ENCODE measurements at places on chromosomes 2 and 18. TPM values are rescaled to one million over a fixed set of nuclear protein-coding genes. Genes with fewer than 3 reads are reported as not detected.

DNA sequence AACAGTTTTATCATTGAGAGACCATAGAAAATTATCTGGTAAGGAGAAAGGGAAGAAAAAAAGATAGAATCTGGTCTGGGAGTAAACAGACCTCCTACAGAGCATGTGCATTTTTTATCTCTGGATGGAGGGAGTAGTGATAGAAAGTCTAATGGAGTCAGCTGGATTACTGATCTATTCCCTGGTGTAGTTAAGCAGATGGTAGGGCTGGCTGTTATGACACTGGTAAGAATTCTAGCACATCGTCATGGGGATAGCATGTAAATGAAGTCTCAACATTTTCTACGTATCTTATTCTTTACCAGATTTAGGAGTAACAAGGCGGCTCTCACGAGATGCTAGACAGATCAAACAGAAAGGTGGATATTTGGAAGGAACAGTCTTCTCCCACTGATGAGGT lies 407.4 kb downstream of the NRXN1 start:
- no peaks in the 10 kb centered on the region for H3K27me3 ChIP-seq
- H3K36me3 ChIP-seq = no peaks in the 10 kb centered on the region
- no peak for DNase-seq
- no peak overlapping the region for H3K4me3 ChIP-seq
- no peak overlapping the region for H3K27ac ChIP-seq
- H3K4me1 ChIP-seq = no peaks in the 10 kb centered on the region

GRCh38 chr2:16717477-16717876 lies 51.8 kb upstream of the CYRIA start:
- H3K4me3 ChIP-seq = no peak overlapping the region
- no peaks in the 10 kb centered on the region for H3K36me3 ChIP-seq
- H3K27ac ChIP-seq = no peak overlapping the region
- H3K27me3 ChIP-seq = no peaks in the 10 kb centered on the region
- DNase-seq = no peak
- peaks cover 2% of the 10 kb centered on the region for H3K4me1 ChIP-seq

- H3K27me3 ChIP-seq = no peaks in the 10 kb centered on the region
- H3K36me3 ChIP-seq = no peaks in the 10 kb centered on the region
- no peak overlapping the region for H3K27ac ChIP-seq
- DNase-seq = no peak
Observed at GRCh38 chr18:56521263-56521662, 117.1 kb downstream of the TXNL1 start.

- H3K27me3 ChIP-seq = no peaks in the 10 kb centered on the region
- no peak for DNase-seq
- no peaks in the 10 kb centered on the region for H3K4me1 ChIP-seq
- no peak overlapping the region for H3K27ac ChIP-seq
- H3K36me3 ChIP-seq = no peaks in the 10 kb centered on the region
Observed at GRCh38 chr2:235981631-235982030, 186.6 kb downstream of the GBX2 start.

DNA sequence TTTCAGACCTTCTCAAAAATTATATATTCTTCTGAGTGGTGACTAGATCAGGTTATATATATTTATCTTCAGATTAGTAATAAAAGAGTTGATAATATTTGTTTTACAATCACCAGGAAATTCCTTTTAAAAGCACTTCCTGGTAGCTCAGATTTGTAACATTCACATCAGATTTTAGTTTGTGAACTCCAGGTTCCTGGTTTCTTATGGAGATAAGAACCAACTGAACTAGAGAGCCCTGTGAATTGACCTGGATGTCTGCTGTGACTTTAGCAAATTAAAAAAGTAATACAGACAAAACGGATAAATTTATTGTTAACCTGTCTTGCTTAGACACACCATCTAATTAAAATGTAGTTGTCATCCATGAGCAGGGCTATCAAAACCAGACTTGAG lies 868.7 kb downstream of the BCL11A start:
- H3K4me3 ChIP-seq = no peak overlapping the region
- H3K4me1 ChIP-seq = no peaks in the 10 kb centered on the region
- no peaks in the 10 kb centered on the region for H3K36me3 ChIP-seq
- no peak for DNase-seq
- H3K27me3 ChIP-seq = no peaks in the 10 kb centered on the region

DNA sequence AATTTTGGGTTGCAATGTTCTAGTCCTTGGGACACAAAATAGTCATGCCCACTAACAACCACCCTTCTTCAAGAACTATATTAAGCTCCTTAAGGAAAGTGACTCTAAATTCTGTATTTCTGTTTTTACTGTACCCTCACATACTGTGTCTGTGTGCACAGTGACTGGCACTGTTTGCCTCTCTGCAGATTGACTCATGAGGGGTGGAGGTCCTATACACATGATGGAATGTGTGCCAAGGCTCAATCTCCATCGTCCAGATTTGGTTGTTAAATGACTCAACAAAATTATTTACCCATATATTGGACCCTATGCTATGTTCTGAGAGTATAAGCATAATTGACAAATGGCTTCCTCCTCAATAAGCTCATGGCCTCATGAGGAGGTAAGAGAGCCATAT lies 126.6 kb upstream of the CWC22 start:
- H3K36me3 ChIP-seq = no peaks in the 10 kb centered on the region
- H3K27ac ChIP-seq = no peak overlapping the region
- no peaks in the 10 kb centered on the region for H3K4me1 ChIP-seq
- H3K4me3 ChIP-seq = no peak overlapping the region

DNA sequence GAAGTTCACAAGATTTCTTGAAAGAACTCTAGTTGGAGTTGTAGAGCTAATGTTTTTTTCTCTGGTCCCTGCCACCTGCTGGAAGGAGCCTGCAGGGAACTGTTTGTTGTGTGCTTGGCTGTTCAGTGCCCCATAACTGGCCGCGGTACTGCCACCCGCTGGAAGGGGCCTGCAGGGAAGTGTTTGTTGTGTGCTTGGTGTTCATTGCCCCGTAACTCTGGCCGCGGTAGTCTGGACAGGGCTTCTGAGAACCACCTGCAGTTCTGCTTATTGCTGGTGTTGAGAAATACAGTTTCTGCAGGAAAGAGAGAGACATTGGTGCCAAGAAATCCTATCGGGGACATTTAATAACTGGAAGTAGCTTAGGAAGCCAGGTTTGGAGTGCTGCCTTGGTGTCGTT lies 58.1 kb downstream of the AGAP1 start:
- H3K36me3 ChIP-seq = no peaks in the 10 kb centered on the region
- no peak overlapping the region for H3K4me3 ChIP-seq
- no peaks in the 10 kb centered on the region for H3K27me3 ChIP-seq
- H3K27ac ChIP-seq = no peak overlapping the region

GRCh38 chr2:119255760-119256581 lies 32.3 kb downstream of the STEAP3 start:
- H3K4me3 ChIP-seq = no peak overlapping the region
- no peaks in the 10 kb centered on the region for H3K27me3 ChIP-seq
- no peaks in the 10 kb centered on the region for H3K4me1 ChIP-seq
- no peak for DNase-seq
- no peaks in the 10 kb centered on the region for H3K36me3 ChIP-seq

DNA sequence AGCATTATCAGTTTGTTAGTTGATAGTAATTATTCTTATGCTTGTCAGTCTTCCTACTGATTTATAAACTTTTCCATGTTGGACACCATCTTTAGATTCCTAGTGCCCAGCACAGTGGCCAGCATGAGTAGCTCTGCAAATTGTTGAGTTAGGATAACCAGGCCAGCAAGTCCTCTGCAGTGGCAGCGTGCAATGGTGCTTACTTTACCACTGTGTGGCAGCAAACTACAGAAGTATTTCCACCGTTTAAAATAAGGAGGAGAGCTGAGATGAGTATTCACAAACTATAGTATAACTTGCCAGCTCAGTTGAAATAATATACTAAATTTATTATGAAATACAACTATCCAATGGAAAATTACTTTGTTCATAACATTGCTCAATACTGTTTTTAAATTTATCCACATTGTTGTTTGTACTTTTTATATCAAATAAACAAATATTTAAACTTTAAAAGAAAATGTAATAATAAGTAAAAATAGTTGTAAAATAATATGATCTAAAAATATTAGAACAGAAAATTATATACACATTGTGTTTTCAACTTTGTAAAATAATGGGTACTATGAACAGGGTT lies 9.3 kb upstream of the THADA start:
- no peaks in the 10 kb centered on the region for H3K4me1 ChIP-seq
- no peaks in the 10 kb centered on the region for H3K36me3 ChIP-seq
- H3K27me3 ChIP-seq = no peaks in the 10 kb centered on the region
- H3K27ac ChIP-seq = no peak overlapping the region
- H3K4me3 ChIP-seq = no peak overlapping the region
- no peak for DNase-seq

GRCh38 chr2:3704692-3705091 lies 1.3 kb downstream of the DCDC2C start:
- H3K4me3 ChIP-seq = no peak overlapping the region
- DNase-seq = no peak
- no peak overlapping the region for H3K27ac ChIP-seq
- no peaks in the 10 kb centered on the region for H3K4me1 ChIP-seq

- H3K4me1 ChIP-seq = no peaks in the 10 kb centered on the region
- DNase-seq = no peak
- no peak overlapping the region for H3K4me3 ChIP-seq
- H3K36me3 ChIP-seq = no peaks in the 10 kb centered on the region
Observed at GRCh38 chr2:75100011-75100800, 99.1 kb downstream of the TACR1 start.

- H3K27ac ChIP-seq = no peak overlapping the region
- no peaks in the 10 kb centered on the region for H3K4me1 ChIP-seq
- no peaks in the 10 kb centered on the region for H3K36me3 ChIP-seq
- no peaks in the 10 kb centered on the region for H3K27me3 ChIP-seq
- no peak for DNase-seq
Observed at GRCh38 chr18:6961331-6961730, 156.3 kb downstream of the LAMA1 start.

DNA sequence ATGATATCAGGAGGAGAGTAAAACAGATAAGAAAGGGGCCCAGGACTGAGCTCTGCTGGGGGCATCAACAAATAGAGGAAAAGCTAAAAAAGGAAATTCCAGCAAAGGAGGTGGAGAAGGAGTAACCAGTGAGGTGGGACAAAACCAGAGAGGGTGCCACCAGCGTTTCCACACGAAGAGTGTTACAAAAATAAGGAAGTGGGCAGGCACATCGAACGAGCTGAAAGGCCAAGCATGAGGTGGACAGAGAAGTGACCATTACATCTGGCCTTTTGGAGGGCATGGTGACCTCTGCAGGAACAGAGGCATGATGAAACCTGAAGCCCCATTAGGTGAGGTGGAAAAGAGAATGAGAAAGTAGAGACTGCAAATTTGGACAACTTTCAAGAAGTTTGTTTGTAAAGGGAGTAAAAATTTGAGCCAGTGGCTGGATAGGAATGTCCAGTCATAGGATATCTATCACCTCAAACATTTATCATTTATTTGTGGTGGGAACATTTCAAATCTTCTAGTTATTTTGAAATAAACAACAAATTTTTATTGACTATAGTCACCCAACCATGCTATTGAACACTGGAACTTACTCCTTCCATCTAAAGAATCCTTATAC lies 18.4 kb upstream of the VIT start:
- H3K4me3 ChIP-seq = no peak overlapping the region
- H3K27me3 ChIP-seq = no peaks in the 10 kb centered on the region
- no peaks in the 10 kb centered on the region for H3K36me3 ChIP-seq
- DNase-seq = no peak
- H3K27ac ChIP-seq = no peak overlapping the region

DNA sequence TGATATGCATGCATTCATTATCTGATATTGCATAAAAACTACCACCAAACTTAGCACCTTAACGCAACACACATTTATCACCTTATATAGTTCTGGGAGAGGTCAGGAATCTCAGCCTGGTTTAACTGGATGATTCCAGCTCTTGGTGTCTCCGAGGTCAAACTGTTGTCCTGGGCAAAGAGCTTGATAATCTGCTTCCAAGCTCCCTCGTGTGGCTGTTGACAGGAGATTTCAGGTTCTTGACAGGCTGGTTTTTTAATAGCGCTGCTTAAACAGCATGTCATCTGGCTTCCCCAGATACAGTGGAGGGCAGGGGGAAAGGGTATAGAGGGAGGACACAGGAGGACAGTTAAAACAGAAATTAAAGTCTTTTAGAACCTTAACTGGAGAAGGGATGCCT lies 785.0 kb downstream of the CNTNAP5 start:
- H3K4me3 ChIP-seq = no peak overlapping the region
- no peaks in the 10 kb centered on the region for H3K4me1 ChIP-seq
- no peaks in the 10 kb centered on the region for H3K36me3 ChIP-seq

GRCh38 chr2:31347319-31347718 lies 67.2 kb downstream of the XDH start:
- no peaks in the 10 kb centered on the region for H3K36me3 ChIP-seq
- no peak for DNase-seq
- H3K4me1 ChIP-seq = no peaks in the 10 kb centered on the region
- no peaks in the 10 kb centered on the region for H3K27me3 ChIP-seq

GRCh38 chr2:226585130-226585561 lies 214.5 kb downstream of the IRS1 start:
- no peaks in the 10 kb centered on the region for H3K27me3 ChIP-seq
- H3K4me3 ChIP-seq = no peak overlapping the region
- H3K27ac ChIP-seq = no peak overlapping the region
- no peak for DNase-seq
- no peaks in the 10 kb centered on the region for H3K4me1 ChIP-seq

- H3K27me3 ChIP-seq = no peaks in the 10 kb centered on the region
- H3K4me3 ChIP-seq = no peak overlapping the region
- DNase-seq = no peak
- H3K27ac ChIP-seq = no peak overlapping the region
Observed at GRCh38 chr2:99442837-99443236, 47.0 kb downstream of the REV1 start.

DNA sequence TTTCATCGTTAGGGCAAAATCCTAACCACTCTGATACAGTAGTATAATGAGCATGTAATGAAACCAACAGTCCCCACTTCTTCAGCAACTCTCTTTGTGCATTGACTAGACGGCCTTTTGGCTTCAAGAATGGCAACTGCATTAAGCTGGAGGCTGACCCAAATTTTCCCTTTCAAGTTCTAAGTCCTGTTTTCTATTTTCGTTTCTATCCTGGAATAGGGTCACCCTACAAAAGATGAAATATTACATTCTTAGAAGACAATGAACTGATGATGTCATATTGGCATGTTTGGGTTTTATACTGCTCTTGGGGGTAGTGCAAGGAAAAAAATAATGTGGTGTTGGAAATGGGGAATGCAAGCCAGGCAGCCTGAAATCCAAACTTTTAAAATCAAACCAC lies 254.4 kb downstream of the ETAA1 start:
- no peak overlapping the region for H3K4me3 ChIP-seq
- H3K4me1 ChIP-seq = no peaks in the 10 kb centered on the region
- DNase-seq = no peak
- H3K36me3 ChIP-seq = no peaks in the 10 kb centered on the region
- no peaks in the 10 kb centered on the region for H3K27me3 ChIP-seq

GRCh38 chr18:62033207-62033606 lies 140.4 kb upstream of the RNF152 start:
- no peak overlapping the region for H3K4me3 ChIP-seq
- H3K4me1 ChIP-seq = no peaks in the 10 kb centered on the region
- no peaks in the 10 kb centered on the region for H3K36me3 ChIP-seq
- no peak overlapping the region for H3K27ac ChIP-seq
- H3K27me3 ChIP-seq = no peaks in the 10 kb centered on the region

The TEX44 gene
- total RNA-seq = not detected

The PTPRN gene
- total RNA-seq = not detected

The CFC1 gene
- total RNA-seq = not detected

The ATF2 gene
- total RNA-seq = 35.8 TPM

The CXCR2 gene
- total RNA-seq = 0.36 TPM

The RESP18 gene
- total RNA-seq = not detected

The DYNAP gene
- total RNA-seq = not detected

The TCF7L1 gene
- 0.10 TPM for total RNA-seq

The FMNL2 gene
- 0.64 TPM for total RNA-seq

The CCDC74B gene
- 15.3 TPM for total RNA-seq

The MTIF2 gene
- total RNA-seq = 34.1 TPM
